T-helper 2 cell (primary cell): ENCODE measurements at places on chromosomes 12 and 14.

- DNase-seq, result no peak
Measured at GRCh38 chr14:34971381-34971780, 11.4 kb upstream of the SRP54 start.

DNA sequence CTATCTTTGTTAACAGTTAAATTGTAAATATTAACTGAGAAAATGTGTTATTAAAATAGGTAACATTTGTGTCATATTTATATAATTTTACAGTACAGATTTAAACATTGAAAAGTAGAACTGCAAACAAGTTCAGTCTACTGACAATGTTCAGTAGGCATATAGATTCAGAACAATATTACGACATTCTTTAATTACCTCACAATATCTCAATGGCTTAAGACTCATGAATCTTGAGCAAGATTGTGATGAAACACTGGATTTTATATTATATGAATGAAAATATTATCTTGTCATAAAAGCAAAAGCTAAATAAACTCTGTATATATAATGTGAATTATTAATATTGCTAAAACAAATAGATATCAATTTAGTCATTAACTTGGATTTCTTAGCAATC lies 194.9 kb downstream of the ADAMTS20 start:
- DNase-seq, result no peak

DNA sequence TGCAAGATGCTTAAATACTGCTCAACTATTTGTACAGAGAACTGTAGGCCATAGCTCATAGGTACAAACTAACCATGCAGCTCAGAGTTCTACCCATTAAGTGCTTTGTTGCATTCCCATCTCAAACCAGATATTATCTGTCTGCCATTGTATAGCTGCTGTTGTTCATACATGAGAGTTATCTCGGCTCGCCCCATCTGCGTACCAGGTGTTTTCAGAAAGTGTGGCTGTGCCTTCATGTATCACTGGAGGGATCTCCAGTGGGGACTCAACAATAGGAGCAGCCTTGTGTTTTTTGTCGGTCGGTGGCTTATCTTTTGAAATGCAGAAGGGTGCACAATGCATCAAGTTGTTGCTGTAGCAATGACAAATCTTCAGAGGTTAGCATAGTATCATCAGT lies 678.3 kb downstream of the RERGL start:
- no peak for DNase-seq

DNA sequence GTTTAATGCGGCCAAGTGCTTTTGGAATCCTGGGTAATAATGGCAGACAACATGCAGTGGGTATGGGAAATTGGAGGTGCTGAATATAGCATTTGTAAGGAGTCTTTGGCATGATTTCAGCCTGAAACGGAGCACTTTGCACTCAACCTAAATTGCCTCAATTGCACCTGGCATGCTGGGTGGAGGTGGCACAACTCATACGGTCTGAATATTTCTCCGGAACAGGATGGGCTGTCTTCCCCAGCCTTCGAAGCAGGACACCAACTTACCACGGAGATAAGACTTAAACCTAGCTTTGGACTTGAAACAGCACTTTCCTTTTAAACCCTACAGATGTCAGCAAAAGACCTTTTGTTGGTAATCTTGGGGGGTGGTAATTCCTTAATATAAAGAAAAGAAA lies 153.7 kb upstream of the SRRM4 start:
- DNase-seq, result no peak

DNA sequence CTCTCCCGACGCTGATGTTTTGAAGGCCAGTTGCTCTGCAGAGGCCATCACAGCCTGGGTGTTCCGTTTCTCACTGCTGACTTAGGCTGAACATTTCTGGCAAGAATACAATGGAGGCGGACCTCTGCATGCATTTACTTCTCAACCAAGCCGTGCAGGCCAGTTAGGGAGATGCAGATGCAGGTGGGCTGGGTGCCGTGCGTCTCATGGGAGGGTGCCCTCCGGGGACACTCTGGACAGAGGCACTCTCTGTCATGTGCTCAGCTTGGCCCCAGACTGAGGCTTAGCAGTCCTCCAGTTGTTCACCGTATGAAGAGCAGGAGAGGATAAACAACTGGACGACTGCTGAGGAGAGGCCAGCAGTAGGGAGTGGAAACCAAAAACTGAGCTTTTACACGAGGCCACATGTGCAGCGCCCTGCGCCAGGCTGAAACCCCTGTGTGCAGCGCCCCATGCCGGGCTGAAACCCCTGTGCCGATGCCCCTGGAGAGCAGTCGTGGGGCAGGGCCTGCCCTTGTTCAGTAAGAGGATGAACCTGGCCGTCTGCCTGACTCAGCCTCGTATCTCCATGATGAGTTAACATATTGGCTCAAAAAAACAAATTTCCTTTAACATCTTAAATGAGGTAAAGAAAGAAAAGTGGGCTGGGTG lies 32.3 kb downstream of the DDX51 start:
- DNase-seq, result no peak
